ENCODE measurements at places on chromosomes 6 and 20.

- DNase-seq: no peak
Observed at GRCh38 chr6:133779916-133780695, 108.8 kb upstream of the TCF21 start.

GRCh38 chr20:62959998-62960436 is 7.5 kb downstream of the SLC17A9 start:
- DNase-seq: no peak

DNA sequence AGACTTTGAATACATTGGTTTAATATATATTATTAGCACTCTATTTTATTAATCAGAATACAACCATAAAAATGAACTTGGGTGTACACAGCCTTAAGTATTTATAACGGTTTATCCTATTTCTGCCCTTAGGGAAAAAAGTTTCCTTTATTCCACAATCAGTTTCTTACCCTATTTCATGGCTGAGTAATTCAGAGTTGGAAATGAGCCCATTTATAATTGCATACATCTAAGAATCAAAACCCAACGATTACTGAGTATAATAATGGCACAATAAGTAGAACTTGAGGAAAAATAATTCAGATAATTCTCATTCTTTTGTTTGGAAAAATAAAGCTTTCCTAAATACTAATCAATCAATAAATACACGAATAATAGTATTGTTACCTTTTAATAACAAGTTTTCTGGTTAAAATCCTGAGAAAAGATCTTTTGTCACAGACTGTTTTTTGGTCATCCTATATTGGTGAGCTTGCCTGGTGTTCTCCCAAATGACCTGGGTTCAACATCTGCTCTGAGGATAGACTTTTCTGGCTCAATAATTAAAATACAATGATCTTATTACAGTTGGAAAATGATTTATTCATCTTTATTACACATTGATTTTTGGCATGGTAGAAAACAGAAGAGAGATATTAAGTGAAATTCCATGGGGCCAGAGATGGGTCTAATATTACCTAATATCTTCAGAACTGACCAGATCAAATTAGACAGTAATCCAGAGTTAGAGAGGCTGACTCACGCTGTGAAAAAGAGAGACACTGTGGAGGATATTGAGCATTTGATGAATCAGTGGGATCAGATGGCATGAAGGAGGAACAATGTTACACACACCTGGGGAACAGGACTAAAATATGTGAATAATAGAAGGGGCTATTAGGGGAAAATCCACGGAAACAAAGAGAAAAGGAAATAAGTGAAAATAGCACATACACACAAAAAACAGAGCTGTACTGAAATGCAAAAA is 162.1 kb upstream of the TBX18 start:
- DNase-seq: no peak

DNA sequence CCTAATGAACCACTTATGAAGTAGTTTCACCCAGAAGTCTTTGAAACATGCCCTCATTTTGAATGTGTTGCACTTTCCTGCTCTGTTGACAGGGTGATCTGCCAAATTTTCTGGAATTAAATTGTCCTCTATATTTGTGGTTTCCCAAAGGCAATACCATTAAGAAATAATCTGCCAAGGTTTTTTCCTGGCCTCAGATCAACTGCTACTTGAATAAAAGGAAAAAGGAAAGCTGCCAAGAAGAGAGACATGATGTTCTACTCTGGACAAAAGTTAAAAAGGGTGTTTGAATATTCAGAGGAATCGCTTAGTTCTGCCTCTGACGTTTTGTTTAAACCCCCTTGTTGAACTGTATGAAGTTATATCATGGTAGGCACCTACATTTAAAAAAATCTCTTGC is 37.4 kb upstream of the ARMH2 start:
- DNase-seq: no peak

- no peak for DNase-seq
Observed at GRCh38 chr6:110813338-110814101, 1.7 kb downstream of the CDK19 start.
